ENCODE measurements at places on chromosomes 12 and 14. TPM values are rescaled to one million over a fixed set of nuclear protein-coding genes. Genes with fewer than 3 reads are reported as not detected.
A peak's percentile ranks its signal among the peaks of the same experiment; 100 is the strongest.

GRCh38 chr14:53534841-53535240 lies 381.7 kb upstream of the DDHD1 start:
- DNase-seq = no peak

DNA sequence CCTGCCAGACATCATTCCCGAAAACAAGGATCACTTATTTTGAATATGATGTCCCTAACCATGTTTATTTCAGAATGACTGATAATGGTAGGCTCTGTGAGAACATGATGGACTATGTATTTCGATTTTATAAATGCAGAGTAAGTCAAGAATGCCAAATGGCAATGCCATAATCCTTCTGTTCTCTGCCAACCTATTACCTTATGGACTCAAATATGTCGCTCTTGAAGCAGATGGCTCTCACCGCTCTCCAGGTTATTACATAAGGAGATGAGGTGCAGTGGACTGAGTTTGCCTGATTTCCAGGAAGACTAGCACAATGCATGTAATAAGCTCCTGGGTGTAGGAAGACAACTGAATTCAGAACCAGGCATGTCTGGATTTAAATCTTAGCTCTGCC lies 227.2 kb downstream of the BTG1 start:
- DNase-seq = no peak

- DNase-seq = peak; percentile 37
These were observed 204.7 kb downstream of the BCL11B start for GRCh38 chr14:99067141-99067920.

DNA sequence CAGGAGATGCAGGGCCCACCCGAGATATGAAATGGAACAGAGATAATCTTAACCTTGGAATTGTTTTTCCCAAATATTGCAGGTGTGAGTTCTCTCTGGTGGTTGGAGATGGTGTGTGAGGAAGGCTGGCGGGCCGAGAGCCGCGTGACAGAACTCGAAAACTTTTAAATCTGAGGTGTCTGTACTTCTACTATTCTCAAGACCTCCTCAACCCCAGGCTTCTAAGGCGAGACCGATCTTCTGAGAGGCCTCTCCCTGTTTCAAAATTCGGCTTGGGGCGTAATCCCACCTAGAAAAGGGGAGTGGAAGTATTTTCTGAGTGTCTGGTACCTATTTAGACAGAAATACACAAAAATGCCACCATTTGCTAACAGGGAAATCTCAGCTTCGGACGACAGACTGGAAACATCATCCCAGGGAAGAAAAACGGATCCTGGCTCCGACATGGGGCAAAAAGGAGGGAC lies 611 bp downstream of the SARNP start:
- no peak for DNase-seq

DNA sequence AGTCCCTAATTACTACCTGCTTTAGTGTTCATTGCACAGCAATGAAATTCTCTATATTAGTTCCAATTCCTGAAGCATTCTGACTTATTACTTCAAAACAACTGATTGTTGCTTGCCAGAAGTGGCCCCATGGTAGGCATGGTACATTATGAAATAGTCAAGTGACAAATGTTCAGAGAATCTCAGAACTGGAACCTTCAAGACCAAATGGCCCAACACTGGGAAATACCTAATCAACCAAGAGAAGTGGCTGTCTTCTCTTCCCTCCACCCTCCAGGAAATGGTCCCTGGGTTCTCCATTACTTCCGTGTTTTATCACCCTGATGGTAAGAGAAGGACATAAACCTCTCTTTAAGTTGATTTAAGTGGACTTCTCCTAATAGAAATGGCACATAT lies 49.9 kb downstream of the ITPR2 start:
- DNase-seq = no peak

GRCh38 chr12:111067498-111067897 lies 147.1 kb upstream of the MYL2 start:
- no peak for DNase-seq

DNA sequence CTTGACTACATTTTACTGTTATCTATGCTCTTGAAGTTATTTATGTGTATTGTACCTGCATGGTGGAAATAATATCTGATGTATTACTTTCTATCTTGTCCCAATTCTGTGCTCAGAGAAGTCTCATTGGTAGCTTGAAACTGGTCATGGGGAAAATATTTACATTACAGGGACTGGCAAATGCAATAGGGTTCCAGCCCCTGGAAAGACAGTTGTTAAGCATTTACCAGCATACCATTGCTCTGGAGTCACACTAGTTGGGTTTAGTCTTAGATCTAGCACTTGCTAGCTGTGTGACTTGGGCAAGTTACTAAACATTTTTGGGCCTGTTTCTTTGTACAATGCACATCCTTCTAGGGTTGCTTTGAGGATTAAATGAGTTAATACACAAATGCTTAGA lies 86.3 kb upstream of the NRXN3 start:
- DNase-seq = no peak

DNA sequence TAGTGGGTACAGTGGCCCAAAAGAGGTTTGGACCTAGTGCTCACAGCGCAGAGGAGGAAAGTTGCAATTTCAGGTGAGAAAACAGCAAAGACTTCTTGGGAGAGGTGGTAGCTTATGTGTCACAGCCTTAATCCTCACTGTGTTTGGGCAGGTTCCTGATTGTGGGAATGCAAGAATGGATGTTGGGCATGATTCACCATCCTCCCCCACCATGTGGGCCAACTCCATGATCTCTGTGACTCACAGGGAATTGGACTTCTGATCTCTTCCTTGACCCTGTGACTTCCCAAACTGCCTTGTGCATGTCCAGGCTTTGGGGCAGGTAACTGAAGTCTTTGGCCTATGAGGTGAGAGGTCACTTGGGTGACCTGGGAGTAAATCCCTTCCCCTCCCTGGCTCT lies 1.8 kb upstream of the CHST11 start:
- no peak for DNase-seq

DNA sequence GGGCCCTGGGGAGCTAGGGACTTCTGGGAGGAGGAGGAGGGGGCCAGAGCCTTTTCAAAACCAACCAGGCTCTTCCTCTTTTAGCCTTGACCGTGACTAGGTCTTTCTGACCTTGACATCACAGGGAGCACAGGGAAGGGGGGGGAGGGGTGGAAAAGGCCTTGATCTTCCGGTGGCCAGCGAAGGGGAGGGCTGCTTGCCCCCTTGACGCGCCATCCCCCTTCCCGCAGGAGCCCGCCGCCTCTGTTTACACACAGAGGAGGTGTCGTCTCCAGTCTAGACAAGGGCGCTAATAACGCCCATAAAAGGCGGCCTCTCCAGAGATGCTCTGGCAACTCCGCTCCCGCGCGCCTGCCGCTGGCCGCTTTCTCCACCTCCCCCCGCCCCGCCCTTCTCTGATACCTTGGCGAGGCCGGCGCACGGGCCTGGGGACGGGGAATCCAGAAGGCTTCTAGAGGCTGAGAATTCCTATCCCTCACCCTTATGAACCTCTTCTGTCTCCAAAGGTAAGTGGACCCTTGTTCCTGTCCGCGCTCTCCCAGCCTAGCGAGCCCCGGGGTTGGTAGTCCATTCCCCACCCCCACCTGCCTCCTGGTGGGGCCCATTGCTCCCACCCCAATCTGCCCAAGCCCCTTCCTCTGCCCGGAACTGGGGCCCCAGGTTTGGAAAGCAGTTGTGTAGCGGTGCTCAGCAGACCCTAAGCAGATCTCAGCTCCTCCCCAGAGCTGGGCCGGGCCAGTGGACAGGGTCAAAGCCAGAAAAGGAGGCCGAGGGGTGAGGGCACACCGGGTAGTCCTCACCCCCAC lies 4.9 kb upstream of the HOXC12 start:
- DNase-seq = peak; percentile 75

- DNase-seq = peak; percentile 73
These were observed 7.4 kb downstream of the ASCL1 start for GRCh38 chr12:102964872-102965271.

DNA sequence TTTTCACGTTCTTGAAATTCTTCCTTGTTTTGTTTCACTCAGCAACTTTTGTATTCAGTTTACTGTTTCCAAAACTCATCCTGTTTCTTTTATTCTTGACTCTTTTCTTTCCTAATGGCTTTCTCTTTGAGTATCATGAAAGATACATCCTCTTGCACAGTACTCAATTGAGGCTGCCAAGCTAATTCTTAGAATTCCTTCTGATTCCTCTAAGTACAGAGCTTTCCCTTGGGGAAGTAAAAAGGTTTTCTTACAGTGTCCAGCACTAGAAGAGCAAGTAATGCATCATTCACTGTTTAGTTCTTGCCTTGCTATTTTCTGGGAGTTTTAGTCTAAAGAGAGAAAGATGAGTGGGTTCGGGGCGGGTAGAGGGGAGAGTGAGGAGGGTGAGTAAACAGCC lies 154.1 kb downstream of the NEDD1 start:
- DNase-seq = no peak

- no peak for DNase-seq
These were observed 636.6 kb downstream of the MED13L start for GRCh38 chr12:115640929-115641328.

- DNase-seq = no peak
These were observed 59.3 kb upstream of the CCDC91 start for GRCh38 chr12:28130625-28131598.

- DNase-seq = no peak
These were observed 474.0 kb downstream of the ZFP36L1 start for GRCh38 chr14:68318828-68319227.

DNA sequence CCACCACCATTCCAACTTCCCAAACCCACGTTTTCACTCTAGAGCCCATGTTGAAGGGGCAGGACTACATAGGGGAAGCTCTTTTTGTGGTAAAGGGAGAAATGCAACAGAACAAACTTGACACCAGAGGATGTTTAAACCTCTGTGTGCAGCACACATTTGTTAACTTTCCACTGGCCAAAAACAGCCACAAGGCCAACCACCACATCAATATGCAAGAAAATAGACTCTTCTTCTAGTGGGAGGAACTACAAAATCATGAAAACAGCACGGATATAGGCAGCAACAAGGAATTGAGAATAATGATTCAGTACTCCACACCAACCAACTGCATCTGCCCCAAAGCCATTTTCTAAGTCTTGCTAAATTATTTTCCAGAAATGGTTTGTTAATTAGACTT lies 66.3 kb upstream of the CEP83 start:
- no peak for DNase-seq

- DNase-seq = no peak
These were observed 801.4 kb downstream of the FLRT2 start for GRCh38 chr14:86331341-86331740.

DNA sequence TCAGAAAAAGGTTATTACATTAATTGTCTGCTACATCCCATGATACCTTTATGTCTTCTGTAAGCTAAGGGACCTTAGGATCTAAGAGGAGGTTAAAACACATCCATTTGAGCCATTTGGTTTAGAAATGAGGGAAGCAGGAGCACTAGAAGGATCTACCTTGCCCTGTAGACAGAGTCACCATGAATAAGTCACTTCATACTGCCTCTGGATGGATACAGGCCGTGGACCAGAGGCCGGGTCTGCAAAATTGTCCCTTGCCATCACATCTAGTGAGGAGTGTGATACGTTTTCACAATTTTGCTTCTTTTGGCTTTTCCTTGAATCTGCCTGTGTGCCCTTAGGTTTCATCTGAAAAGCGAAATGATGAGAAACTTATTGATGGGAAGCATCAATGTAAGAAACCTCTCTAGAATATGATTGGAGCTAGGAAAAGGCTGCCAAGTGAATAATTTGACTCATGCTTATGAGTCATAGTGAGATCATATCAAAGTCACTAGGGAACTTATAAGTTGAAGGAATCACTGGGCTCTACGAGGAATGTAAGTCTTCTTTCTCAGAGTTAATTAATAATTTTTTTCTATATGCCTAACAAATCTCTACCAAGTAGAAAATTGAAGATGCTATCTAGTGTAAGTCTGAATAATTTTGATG lies 10.8 kb downstream of the GLRX5 start:
- DNase-seq = no peak

- DNase-seq = peak; percentile 49
These were observed 16.1 kb upstream of the ZDHHC22 start for GRCh38 chr14:77157740-77158139.

DNA sequence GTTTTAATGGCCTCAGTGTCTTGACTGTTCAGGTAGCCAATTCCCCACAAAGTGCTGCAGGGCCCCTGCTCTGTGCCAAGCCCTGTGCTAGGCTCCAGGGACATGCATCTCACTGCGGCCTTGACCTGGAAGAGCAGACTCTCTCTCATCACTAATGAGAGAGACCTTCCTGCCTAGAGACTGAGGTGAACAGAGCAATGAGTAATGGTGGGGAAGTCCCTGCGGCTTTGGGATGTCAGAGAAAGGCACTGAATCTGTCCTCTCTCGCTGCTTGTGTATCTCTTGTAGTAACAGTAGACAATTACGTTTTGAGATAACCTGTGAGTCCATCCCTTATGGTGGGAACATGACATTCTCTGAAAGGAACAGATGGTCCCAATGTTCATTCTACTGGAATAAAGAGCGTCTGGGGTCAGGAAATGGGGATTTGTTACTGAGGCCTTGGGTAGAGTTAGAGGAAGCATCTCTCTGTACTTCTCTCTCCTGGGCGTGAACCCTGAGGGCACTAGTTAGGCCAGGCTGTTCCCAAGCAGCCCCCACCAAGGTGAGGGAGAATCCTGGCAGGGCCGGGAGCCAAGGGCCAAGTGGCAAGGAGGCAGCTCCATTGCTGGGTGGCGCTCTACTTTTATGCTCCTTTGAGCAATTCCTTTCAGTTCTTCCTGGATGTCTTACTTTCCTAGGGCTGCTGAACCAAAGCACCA lies 13.5 kb downstream of the NFATC4 start:
- no peak for DNase-seq

DNA sequence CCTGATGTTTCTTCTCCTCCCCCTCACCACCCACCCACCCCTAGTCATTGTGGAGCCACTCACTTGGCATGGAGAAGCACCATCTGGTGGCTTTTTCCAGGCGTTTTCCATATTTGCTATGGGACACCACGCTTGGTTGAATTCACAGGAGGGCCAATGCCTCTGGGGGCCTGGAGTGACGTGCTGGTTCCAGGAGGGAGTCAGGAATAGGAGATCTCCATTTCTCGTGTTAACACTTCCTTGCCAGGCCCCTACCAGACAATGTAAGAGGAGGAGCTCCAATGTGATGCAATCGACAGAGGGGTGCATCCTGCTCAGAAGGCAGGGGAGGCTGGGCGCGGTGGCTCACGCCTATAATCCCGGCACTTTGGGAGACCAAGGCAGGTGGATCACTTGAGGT lies 21.6 kb upstream of the TESC start:
- DNase-seq = no peak

DNA sequence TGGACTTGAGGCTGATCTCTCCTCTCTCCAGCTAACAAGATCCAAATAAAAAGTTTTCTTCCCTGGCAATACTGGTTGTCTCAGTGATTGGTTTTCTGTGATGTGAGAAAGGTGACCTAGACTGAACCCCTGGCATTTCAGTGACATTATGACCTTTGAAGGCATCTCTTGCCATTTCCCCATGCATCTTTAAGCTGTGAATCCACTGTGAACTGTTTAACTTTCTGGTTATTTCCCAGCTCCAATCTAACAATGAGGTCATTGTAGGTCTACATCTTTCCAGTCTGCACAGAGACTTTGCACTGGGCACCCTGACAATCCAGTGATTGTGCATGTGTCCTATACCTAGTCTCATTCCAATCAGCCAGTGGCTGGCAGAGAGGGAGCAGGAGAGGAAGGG lies 155.9 kb upstream of the NUDT4 start:
- DNase-seq = no peak

Gene LMO3
- total RNA-seq = 10.9 TPM

Gene OTX2
- total RNA-seq = 85.8 TPM

Gene CPSF2
- total RNA-seq = 66.3 TPM

Gene PPP1R1A
- total RNA-seq = 23.8 TPM

Gene BICDL1
- total RNA-seq = 15.7 TPM

Gene RTN1
- 3.7 TPM for total RNA-seq

Gene ANG
- total RNA-seq = 19.4 TPM

Gene SLC25A29
- 124 TPM for total RNA-seq

Gene IL26
- total RNA-seq = not detected

Gene OR6C2
- total RNA-seq = not detected

Gene NYNRIN
- total RNA-seq = 3.6 TPM

Gene PTPRB
- total RNA-seq = 1.0 TPM

Data from H7 (cell line).